SW 1271 (cell line): ENCODE measurements at places on chromosomes 4 and X.

- no peak for DNase-seq
These were observed 17.1 kb upstream of the ANTXR2 start for GRCh38 chr4:80090090-80090489.

GRCh38 chrX:153888344-153888743 is 2.4 kb upstream of the L1CAM start:
- no peak for DNase-seq

DNA sequence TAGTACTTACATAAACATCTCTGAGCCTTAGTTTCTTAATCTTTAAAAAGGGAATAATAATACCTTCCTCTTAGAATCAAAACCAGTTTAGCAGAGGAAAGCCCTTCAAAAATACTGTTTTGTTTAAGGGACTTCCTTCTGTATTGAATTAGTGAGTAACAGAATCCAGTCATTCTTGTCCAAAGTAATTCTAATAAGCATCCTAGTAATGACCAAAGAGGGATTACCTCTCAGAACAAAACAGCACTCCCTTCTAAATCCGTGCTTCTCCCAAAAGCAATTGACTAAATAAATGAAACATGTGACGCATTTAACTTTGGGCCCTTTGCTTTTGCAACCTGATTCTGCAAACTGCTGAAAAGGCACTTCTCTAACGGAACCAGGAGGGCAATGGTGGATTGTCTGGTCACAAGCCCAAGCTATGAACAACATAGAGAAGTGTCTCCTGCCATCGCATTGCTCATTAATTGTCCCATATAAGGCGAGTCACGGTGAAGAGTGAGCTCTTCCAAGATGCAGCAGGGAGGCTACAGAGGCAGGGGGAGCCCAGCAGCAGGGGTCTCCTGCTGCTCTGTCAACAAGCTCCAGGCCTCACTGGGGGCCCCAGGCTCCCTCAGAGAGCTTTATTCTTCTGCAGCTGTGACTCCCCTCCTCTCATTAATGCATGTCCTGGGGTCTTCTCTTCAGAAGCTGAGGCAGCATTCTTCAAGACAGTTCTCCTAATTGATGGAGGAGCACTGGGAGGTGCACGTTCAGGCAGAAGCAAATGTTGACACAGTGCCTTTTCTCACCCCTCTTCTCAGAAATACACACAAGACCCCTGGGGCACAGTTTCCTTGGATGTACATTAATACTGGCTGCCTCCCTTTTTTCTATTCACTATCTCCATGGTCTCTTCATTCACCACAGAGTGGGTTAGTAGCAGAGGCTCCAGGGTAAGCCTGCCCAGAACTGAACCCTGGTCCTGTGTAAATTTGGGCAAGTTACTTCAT is 419.6 kb upstream of the RASGEF1B start:
- no peak for DNase-seq

DNA sequence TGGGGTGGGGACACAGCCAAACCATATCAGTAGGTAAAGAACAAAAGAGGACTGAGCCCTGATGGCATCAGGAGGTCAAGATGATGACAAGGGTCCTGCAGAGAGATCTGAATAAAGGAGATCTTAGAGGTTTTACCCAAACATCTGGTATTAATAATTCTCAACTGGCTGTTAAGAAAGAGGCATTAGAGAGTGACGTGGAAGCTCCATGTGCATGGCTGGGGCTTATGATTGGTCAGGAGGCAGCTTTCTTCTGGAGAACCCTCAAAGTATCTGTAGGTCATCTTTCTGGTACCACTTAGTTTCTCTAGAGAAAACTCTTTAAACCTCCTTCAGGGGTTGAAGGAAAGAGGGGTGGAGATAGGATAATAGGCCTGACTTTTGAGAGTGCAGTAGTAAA is 18.7 kb downstream of the MGST2 start:
- no peak for DNase-seq

DNA sequence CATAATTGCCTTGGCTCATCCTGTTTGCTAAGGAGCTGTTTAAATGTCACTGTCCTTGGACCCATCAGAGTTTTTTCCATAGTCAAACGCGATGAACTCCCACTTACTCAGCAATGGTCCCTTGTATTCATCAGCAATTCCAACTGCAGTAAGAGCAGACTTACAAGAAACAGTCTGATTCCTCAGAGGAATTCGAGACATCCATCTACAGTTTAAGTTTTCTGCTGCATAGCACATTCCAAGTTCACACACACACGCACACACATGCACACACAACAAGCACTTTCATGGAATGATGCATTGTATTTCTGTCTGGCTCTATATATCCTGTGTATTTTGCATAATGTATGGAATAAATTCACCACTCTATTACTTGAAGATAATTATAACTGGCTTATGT is 32.7 kb upstream of the TMEM150C start:
- no peak for DNase-seq

DNA sequence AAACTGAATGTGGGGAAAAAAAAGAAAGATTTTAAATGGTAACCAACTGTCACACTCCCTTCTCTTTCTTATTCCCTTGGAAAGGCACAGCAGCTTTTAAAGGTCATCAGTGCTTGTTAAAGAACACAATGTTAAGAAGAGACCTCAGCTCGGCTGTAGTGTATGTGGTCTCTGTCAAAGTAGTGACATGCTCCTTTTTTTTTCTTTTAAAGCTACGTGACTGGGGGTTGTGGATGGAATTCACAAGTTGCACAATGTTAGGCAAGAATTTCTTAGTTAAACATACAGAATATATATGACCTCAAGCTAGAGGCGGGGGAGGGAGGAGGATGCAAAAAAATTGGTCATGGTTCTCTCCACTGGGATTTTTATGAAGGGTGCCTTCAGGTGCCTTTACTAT is 45.6 kb downstream of the OCRL start:
- DNase-seq = no peak

DNA sequence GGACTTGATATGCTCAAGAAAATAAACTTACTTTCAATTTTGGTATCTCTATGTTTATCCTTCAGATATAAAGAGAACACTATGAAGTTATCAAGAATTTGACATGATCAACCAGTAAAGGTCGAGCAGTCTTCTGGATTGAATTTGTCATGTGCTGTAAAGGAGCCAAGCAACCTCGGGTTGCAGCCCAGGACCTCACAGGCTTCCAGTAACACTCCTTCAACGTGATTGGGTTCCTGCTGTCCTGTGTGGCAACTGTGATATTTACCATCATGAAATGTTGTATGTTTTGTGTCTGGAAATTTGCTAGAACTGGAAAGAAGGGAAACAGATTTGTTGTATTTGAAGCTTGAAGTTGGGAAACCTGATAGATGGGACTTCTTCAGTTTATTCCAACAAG is 52.0 kb upstream of the UGT2B7 start:
- DNase-seq = no peak

DNA sequence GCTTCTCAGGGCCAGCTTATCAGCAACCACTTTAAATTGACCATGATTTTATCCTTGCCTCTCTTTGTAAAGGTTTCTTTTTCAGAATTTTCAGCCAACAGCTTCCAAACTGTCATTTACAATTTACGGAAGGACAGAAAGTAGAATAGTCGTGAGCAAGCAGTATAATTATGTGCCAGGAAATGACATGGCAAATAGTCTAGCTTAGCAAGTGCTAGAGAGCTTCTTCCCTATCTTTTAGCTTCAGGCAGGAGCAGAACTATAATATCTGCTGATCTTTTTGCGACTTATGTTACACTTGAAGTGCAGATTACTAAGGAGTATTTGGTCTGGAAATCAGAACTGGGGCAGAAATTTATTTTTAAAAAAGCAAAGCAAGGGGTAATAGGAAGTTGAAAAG is 123.0 kb upstream of the AP1S2 start:
- no peak for DNase-seq

DNA sequence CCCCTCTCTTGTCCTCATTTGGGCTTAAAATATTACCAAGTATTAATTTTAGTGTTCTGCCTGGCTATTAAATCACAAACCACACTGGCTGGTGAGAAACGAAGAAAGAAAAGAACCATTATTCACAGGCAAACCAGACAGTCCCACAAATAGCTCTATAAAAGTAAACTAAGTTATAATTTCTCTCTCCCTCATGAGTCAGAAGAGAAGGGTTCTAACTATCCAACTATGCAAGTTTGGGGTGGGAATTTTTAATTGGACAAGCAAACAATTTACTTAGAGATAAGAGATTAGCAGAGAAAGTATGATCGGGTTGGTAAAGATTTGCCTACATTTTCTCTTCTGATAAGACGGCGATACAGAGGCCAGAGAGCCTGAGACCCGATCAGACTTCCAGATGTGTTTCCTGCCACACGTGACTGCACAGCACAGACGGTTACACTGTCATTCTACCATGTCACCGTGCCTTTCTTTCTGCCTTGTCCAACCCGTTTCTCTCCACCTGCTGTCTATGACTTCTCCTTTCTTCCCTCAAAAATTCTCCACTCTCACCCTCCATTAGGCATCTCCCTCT is 52.3 kb downstream of the MEPE start:
- DNase-seq = no peak

DNA sequence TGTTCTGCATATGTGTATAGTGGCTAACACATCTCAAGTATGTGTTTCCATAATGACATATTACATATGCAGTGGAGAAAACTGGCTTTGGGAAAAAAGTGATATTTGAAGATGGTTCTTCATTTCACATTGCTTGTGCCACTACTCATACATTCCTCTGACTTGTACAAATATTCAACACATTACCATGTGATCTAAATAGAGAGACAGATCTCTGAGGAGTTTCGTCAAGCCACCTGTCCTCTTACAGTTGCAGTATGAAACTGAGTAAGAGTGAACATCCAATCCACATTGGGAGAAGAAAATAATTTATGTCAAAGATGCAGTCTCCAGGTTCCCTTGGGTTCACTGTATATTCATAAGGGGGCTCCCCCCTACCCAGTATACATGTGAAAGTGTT is 123.9 kb downstream of the KDR start:
- DNase-seq = no peak

DNA sequence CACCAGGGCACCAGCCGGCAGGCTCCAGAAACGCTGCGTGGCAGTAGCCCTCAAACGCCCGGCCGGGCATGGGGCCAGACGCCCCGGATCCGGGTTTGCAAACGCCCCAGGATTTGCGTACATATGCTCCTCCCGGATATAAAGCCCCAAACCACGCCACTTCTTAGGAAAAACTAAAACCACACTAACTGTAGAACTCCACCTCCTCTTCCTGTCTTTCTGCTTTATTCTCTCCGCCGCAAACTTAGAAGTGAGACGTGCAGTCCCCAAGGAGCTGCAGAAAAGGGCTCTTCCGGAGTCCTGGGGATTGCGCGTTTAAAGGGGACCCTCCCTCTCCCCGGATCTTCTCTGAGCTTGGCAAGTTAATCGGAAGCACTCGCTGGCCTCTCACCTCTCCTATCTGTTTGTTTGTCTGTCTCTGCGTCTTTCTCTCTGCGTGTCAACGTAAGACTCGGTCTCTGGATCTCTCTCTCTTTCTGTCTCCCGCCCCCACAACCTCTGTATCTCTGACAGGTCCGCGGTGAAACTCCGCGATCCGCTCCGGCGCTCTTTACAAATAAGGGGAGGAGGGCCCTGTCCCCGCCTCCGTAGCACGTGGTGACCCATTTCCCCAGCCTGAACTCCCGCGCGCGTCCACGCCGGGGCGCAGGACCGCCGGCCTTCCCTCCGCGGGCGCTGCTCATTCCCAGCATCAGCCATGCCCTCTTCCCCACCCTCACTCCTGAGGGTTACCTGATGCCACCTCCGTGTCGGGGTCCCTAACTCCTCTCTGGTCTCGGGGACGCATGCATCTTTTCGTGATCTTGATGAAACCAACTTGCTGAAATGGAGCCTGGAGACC is at the start of gene SLC39A8:
SLC39A8 (minus strand) TSS at position 529 of the 841 bp plus-strand sequence. CDS start 820 bp downstream, outside the sequence.
- DNase-seq = peak; percentile 70

GRCh38 chr4:11715753-11716521 is 287.2 kb upstream of the HS3ST1 start:
- DNase-seq = no peak

DNA sequence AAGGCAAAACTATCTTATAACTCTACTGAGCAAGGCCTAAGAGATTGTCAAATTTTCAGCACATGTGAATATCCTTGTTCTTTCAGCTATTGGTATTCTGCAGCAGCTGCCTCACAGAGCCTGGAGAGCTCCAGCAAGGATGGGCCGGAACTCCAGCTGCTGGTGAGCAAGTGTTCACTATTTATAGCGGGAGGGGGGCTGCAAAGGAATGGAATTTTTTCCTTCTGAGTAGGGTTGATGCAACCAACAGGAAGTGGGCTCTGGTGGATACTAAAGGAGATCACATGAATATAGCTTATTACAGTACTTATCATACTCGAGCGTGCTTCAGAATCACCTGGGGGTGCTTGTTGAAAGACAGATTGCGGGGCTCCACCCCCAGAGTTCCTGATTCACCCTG is 20.2 kb upstream of the SETD7 start:
- no peak for DNase-seq

- DNase-seq = peak; percentile 9
These were observed 107.4 kb upstream of the STOX2 start for GRCh38 chr4:183797445-183798300.

DNA sequence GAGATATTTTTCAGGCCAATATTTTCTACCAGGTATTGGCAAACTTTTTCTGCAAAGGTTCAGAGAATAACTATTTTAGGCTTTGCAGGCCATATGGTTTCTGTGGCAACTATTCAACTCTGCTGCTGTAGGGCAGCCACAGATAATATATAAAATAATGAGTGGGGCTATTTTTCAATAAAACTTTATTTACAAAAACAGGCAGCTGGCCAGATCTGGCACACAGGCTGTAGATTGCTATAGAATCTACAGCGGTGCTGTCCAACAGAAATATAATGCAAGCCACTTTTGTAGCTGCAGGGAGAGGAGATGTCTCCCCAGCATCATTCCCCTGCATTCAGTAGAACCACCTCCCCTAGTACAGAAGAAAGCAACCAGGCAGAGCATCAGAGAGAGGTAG is 97.6 kb upstream of the BCOR start:
- no peak for DNase-seq

DNA sequence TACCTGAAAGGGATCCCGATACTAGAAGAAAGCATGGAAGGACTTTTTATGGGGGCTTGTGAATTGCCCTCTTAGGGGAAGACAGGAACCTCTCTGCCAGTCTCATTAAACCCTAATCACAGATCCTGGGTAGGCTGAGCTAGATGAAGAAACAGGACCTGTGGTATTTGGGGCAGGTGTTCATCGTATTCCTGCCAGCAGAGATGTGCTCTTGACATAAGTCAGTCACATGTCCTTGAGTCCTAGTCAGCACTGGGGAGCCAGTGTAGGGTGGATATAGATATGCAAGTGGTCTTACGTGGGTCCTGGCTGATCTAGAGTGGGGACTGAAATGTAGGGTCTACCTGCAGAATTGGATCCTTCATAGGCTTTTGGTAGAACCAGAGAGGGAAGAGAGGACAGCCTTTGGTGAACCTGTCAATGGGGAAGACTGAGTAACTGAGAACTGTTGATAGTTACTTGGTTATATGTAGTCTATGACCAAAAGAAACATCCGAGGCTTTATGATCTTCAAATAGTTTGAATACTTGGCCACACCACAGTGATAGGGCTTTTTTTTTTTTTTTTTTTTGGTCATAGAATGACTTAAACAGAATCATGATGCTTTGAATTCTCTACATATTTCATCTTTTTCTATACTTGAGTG is 63.5 kb upstream of the WDR1 start:
- DNase-seq = no peak
